ENCODE measurements at places on chromosomes 16 and 17.

DNA sequence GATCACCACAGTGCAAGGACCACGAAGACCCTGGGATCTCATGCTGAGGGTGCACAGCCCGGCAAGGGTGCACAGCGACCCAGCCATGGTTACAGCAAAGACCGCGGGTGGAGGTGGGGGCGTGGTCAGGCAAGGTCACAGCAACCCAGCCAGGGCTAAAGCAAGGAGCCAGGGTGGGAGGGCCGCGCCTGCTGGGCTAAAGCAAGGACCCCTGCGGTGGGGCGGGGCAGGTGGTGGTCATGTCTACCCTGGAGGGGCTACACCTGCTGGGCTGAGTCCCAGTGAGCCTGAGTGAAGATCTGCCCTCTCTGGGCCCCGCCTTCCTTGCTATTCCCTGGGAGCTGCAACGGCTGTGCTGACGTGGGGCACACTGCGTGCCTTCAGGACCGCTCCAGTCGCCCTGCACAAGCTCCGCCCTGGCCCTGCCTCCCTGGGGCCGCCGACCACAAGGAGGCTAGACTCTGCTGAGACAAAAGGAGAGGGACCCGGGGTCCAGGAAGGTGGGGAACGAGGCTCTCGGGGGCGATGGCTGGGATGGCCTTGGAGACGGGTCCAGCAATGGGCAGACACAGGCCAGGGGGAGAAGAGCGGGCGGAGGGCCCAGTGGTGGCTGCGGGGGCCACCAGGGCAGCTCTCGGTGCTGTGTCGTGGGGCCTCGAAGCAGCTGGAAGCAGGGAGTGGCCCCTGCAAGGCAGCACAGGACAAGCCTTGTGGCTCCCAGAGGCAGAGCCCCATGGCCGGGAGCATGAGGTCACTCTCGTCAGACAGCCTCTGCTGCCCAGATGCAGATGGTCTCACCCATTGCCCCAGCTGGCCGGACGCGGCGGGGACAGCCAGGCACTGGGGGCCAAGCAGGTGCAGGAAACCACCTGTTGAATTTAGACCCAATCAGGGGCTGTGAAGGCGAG, 52.8 kb downstream of the CBFA2T3 start:
- DNase-seq = no peak

DNA sequence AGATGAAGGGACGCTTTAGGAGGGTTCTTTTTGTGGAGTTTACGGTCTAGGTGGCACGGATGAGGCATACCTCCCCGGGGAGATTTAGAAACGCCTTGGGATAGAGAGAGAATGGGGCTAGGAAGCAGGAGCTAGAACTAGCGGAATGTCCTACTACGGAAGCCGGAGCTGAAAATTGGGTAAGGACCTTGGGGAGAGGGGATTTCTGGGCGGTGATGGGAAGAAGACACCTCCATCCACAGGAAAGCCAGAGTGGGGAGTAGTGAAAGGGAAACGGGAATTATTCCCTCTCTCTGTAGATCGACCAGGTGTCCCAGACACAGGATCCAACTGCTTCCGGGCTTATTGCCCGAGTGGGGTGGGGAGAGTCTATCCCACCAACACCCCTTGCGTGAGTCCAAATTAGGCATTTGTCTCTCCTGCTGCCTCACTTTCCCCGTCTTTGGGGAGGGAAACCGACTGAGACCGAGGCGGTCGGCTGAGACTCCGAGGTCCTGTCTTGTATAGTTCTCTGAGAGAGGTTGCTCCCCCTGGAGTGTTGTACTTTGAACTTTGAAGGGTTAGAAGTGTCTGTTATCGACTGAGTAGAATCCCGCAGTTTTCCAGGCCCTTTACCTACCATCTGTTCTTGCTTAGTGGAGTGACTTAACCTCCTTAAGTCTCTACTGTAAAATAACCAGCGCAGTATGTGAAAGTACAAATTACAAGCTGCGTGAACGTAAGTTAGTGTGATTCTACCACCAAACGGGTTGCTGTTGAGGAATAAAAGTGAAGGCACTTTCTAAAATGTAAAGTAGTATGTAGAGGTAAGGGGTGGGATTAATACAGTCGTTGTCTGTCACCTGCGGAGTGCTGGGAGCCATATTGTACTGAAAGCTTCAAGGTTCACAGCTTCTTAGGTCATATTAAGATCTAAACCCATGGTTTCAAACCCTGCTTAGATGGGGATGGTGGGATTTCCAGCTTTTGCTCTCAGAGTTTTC, 1.0 kb downstream of the RSPRY1 start:
- no peak for DNase-seq

- no peak for DNase-seq
Measured at GRCh38 chr17:73952480-73953205, 250.8 kb upstream of the RPL38 start.

GRCh38 chr17:6677158-6677831, 25.7 kb downstream of the C17orf100 start:
- no peak for DNase-seq

- no peak for DNase-seq
Measured at GRCh38 chr16:48059936-48060335, 95.9 kb downstream of the ABCC12 start.

DNA sequence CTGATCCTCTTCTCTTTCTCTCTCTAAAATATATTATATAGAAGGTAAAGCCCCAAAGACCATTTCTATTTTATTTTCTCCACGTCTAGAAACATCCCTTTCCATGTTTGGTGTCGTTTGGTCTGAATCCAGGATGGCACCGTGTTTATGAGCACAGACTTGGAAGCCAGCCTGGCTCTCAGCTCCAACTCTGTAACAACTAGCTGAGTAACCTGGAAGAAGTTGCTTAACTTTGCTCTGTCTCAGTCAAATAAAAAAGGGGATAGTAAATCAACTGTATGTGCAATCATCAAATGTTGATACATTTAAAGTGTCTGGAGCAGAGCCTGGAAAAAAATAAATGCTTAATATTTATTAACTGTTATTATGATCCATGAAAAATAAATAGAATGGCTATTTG, 249.8 kb upstream of the MAF start:
- no peak for DNase-seq

DNA sequence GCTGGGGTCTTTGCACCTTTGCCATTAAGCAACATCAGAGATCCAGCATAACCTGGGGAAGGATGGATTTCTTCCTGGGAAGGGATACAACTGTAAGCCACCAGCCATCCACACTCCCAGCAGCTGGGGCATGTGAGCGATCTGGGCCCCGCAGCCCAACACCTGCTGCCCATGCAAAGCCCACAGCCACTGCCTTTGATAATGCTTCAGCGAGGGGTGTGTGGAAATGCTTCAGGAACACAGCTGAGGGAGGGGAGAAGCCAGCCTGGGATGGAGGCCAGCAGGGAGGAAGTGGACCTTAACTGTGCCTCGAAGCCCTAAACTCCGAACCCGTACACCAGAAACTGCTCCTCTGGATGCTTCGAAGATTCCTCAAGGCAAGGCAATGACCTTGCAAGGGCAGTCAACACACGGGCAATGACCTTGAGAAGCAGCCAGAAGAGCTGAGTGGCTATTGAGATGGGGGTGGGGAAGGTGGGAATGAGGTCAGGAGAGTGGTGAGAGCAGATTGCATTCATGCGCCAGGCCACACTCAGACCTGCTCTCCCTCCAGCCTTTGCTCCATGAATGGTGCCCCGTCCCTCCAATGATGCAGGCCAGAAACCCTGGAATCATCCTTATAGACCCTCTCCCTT, 49.1 kb downstream of the KATNIP start:
- DNase-seq = no peak

GRCh38 chr16:84715424-84715823, 15.6 kb downstream of the USP10 start:
- DNase-seq = no peak

DNA sequence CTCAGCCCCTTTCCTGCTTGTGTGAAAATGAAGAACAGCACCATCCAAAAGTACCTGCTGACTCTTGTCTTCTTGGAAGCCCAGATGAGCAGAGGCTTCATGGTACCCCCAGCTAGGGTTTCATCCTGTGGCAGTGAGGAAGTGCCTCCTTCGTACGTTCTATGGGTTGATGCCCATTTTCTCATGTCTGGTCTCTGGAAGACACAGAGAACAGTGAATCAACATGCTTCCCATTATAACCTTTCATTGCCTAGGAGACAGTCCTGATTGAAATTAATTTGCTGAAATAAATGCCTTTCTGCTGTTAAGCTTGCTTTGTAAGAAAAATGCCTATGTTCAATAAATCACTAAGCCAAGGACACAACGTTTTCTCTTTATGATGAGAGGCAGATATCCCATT, 36.5 kb downstream of the RCVRN start:
- DNase-seq = no peak

DNA sequence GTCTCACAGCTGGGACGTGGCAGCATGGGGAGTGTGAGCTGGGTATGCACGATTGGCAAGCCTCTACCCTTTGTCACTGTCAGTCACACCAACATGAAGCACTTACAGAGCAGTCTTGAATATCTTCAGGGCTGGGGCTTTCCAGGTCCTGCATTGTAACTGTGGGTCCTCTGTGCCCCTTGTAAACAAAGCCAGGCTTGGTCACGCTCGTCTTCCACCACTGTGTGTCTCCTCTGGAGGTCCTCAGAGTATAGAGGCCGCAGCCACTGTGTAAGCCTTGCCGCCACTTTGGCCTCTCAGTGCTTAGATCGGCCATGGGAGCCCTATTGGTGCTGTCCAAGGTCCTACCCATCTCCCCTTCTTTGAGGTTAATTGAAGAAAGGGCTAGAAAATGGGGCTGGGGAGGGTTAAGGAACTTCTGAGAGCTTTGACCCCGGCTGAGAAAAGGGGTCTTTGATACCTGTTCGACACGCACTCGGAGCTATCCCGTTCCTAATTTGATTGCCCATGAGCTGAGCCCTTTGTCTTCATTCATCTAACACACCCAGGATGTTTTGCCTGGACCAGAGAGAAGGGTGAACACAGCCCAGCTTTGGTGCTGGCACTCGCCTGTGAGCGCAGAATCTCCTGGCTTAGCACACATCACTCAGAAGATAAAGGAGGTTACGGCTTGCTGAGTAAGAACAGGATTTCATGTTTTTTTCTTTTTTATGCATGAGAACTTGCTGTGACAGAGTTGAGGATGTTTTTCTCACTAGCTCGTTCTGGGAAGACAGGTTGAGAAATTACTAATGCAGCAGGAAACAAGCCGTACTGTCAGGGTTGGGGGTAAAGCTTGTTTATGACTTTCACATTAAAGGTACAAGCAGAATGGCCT, 267.9 kb downstream of the CPPED1 start:
- peak; percentile 97 for DNase-seq

DNA sequence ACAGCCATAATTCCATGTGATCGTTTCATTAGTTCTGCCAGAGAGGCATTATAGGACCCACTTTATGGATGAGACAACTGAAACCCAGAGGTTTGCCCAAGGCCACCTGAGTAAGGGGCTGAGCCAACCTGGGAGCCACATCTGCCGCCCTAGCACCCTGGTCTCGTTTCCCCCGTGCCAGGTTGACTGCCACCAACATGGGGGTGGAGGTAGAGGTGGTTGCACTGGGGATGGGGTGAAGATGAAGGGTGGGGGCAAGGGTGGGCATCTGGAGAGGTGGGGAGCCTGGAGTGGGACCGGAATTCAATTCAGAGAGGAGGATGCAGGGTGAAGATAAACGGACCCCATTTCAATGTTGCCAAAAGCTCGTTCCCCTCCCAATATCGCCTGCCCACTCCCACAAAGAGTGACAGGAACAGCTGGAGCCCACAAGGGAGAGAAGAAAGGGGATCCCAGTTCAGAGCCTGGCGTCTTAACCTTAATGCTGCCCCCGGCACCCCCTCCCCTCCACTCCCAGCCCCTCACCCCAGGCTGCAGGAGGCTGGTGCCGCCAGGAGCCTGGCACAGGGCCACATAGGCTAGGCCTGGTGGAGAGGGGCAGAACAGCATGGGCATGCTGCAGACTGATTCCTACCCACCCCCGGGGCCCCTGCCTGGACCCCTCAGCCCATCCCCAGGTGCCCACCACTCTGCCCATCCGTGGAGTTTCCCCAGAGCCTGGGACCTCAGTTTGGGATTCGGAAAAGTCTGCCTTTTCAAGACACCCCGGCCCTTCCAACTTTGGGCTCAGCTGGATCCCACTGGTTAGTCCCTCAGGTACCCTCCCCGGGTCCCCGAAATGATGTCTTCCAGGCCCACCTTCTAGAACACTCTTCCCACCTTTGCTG, 29.6 kb downstream of the NGFR start:
- DNase-seq = no peak

DNA sequence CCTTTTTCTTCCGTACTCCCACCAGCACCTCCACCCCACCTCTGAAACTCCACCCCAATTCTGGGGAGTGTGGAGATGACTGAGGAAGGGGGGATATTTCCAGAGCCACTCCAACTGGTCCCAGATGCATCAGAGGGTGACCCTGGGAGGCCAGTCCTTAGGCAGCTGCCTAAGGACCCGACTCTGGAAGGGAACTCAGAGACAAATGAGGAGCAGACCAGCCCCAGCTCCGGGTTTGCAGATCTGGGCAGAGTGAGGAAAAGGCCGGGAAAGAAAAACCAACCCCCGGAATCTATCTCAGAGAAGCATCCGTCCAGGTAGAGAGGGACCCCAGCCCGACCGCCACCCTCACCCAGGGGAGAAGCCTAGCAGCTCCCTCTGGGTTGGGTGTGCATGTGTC, 41.5 kb downstream of the SOCS3 start:
- DNase-seq = no peak

- DNase-seq = no peak
Measured at GRCh38 chr16:66477028-66477515, 50.0 kb downstream of the BEAN1 start.

DNA sequence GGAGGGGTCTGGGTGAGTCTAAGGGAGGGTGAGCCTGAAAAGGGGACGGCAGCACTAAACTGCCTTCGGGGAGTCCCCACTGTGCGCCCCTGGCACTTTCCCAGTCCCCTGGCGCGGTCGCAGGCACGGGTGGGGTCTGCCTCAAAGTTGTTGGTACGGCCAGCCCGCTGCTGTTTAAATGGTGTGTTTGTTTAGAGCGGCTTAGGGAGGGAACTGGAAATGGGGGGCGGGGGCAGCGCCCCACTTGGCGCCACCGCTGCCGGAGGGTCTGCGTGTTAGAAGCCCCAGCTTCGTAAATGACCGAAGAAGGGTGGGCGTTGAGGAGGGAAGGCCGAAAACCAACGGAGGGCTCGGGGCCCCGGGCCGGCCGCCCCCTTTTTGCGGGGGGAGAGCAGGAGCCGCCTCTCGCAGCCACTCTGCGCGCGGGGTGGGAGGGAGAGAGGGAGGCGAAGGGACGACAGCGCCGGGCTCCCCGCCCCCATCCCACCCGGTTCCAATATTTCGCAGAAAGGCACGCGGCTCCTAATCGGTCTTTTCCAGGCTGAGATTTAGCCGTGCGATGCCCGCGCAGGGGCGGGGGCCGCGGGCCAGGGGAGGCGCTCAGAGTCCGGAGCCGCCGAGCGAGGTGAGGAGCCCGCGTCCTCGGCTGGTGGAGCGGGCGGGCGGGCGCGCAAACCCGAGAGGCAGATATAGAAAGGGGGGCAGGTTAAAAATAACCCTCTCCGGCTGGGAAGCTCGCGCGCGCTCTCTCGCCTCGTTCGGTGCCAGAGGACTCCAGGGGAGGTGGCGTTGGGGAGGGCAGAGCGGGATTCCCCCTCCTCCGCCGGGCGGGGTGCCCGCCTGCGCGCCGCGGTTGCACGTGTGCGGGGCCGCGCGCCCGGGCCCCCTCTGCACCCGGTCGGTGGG, 54.9 kb downstream of the SREBF1 start:
- no peak for DNase-seq

- DNase-seq = no peak
Measured at GRCh38 chr16:2480948-2481347, 6.0 kb downstream of the TBC1D24 start.

- no peak for DNase-seq
Measured at GRCh38 chr16:57264950-57265371, 19.5 kb downstream of the PLLP start.

- DNase-seq = no peak
Measured at GRCh38 chr17:76834870-76835269, 33.3 kb upstream of the MGAT5B start.

GRCh38 chr16:30637944-30638343, 12.8 kb upstream of the PRR14 start:
- no peak for DNase-seq

GRCh38 chr17:751269-752001, 629 bp downstream of the GEMIN4 start:
- DNase-seq = no peak

All from GM12878 (cell line).